ENCODE measurements at places on chromosomes 5 and 9.

DNA sequence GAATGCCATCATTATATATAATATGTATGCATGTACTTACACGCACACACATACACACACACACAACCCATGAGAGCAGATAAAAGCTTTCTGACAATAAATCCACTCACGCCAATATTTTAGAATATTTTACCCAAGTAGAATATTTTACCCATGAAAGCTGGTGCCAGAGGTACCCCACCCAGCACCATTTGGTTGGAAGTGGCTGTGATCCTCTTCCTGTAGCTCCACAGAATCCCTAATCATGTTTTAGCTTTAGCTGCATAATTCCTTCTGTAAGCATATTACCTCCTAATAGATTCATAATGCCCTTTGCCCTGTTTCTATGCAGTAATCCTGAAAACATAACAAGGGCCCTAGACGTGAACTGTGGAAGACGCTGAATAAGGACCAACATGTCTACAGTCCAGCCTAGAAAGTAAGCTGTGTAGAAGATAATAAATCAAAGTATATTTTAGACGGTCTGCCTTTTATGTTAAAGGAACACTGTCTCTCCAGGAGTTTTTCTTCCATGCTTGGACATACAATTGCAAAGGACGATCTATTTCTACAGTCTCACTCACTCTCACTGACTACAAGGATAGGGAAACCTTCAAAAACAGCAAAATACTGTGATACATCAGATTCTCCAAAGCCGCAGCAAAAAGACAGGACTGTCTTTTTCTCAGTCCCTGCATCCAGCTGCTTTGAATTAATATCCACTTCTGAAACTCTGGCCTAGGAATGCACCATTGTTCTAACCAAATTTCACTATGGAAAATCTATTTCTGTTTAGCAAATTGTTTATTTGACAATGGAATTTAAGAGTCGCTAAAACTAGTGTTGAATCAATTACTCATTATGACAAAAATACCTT lies 98.2 kb downstream of the USP20 start:
- DNase-seq, result no peak

GRCh38 chr5:97937846-97938245 lies 754.8 kb upstream of the RIOK2 start:
- DNase-seq, result no peak

GRCh38 chr5:16723821-16724220 lies 107.0 kb upstream of the RETREG1 start:
- no peak for DNase-seq

DNA sequence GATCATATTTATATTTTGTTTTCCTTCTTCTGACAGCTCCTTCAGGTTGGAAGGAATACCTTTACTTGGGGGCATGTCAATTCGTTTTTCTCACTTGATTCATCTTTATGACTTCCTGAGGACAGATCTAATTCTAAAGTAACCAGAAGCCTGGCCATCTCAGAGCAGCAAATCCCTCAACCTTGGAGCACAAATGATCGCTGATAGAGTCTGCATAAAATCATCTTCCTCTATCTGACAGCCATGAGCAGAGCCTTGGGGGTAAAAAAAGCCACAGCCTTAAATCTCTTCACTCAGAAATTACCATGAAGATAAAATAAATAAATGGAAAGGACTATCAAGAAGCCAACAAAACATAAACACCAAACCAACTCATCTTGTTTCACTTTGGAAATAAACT lies 325.8 kb downstream of the PRR16 start:
- no peak for DNase-seq

DNA sequence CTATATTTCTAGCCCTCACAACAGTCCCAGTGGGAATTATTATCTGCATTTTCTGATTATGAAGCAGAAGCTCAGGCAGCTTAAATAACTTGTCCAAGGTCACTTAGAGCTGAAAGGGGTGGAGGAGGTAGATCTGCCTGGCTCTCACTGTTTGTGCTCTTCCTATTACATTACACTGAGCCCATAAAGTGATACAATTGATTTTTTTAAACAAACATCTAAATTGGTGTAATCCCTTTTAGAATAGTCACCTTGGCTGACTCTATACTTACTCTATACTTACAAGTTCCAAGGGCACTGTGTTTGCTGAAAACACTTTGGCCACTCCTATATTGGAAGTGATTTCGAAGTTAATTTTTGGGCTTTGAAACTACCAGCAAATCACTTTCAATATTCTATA lies 144.7 kb downstream of the APBA1 start:
- no peak for DNase-seq

- DNase-seq, result no peak
Measured at GRCh38 chr9:114099669-114100270, 678 bp upstream of the KIF12 start.

DNA sequence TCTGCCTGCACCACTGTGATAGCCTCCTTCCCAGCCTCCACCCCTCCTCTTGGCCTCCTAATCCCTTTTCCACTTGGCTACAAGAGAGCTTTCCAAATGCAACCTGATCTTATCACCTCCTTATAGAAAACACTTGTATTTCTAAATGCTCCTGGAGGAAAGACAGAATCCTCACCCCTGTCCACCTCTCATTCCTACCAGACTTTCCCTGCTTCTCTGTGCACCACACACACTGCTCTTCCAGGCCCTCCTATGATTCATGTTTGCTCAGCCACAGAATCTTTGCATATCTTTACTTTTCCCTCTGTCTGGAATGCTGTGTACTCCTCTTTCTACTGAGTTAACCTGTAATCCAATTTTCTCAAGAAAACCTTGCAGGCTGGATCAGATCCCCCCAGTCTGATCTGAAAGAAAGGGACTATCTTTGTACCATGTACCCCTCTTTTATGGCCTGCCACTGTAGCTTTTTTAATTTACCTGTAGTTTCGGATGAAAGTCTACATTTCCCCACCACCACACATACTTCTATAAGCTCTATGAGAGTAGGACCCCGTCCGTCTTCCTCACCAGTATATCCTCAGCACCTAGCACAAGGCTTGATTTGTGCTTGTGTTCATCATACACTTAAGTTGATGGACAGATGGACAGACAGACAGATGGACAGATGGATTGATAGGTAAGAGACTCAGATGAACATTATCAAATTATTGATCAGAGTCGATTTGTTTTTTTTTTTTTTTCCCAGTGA lies 95.3 kb downstream of the GALNT10 start:
- no peak for DNase-seq

GRCh38 chr9:90062982-90063381 lies 458.2 kb downstream of the GADD45G start:
- no peak for DNase-seq

DNA sequence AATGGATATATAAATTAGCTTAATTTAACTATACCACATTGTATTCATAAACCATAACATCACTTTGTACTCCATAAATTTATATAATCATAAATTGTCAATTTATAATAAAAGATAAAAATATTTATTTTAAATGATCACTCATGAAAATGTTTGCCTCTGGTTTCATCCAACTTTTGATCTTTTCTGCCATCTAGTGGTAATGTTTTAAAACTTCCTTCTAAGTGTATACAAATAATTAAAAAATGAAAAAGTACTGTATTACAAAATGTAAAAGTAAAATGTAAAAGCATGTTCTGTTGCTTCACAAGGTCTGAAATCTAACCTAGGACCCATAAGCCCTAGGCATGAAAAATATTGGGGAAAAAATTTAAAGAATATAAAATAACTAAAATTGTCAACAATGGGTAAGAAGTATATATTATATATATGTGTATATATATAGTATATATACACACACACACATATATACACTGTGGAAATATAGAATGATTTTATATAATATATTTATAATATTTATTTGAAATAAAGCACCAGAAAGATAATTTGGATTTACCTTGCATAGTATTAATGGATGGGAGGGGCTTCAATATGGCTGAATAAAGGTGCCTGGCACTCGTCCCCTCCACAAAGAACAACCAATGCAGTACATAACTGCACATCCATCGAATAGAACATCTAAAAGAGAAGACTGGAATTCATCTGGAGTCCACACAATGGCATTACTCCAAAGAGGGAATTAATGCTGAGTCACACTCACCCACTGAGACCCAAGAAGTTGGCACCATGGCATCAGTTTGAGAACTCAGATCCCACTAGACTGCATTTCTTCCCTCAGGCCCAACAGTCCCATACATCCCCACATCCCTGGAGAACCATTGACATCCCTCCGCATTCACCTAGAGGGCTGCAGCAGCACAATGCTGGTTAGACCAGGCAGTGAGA lies 32.5 kb downstream of the ANXA1 start:
- peak; percentile 61 for DNase-seq

DNA sequence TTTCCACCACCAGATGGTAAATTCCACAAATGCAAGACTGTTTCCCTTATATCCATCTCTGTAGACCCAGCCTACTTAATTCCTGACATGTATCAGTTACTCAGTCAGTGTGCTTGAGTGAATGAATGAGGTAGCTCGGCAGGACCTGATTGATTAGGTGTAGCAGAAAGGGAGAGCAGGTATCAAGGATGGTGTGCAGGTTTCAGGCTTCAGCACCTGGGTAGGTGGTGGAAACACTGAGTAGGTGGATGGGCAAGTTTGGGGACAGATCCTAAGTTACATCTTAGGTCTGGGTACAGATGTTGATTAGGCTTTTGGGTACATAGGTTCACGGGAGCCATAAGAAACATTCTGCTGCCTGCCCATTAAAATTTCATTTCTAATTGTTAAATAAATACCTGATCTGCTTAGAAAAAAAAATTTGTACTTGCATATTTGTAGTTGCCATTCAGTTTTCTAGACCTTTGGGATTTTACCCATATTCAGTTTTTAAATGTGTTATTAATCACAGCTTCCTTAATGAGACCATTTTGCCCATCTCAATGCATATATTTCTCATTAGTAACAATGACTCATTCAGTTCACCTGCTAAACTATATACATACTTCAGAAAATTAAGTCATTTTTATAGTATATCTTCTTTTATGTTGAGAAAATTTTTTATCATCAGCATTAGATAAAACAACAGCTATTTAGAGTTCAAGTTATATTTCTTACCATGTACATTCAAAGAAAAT lies 111.8 kb downstream of the INIP start:
- DNase-seq, result peak; percentile 8

- peak; percentile 40 for DNase-seq
Measured at GRCh38 chr9:132487351-132487791, 77.4 kb downstream of the CFAP77 start.

- no peak for DNase-seq
Measured at GRCh38 chr5:145835848-145836239, 702 bp upstream of the PRELID2 start.

GRCh38 chr9:14251154-14252071 lies 62.5 kb downstream of the NFIB start:
- no peak for DNase-seq

DNA sequence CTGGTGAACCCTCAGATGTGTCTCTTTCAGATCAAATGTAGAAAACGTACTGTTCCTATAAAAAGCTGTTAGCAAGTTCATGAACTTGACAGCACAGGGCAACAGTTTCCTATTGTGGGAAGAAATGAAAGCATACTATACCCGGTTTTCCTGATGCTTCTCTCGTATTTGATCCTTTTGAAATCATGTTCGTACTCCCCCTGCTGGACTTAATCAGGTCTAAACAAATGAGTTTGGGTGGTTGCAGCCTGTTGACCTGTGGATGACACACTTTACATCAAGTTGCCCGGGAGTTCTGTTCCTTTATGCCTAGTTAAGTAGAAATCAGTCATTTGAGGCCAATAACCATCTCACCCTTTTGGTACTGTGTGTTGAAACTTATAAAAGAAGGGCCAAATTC lies 1992.3 kb downstream of the MAT2B start:
- DNase-seq, result no peak

Data from activated CD4-positive, alpha-beta T cell treated with anti-CD3 and anti-CD28 coated beads, Interleukin-10, Interleukin-2, amounts not matched to agents 100 ng/mL and 50 ng/mL, durations not matched to agents 16 hours and 8 hours (primary cell).